ENCODE measurements at places on chromosomes 4 and X.

GRCh38 chr4:169144061-169144600, 126.6 kb downstream of the SH3RF1 start:
- DNase-seq, result no peak

- DNase-seq, result no peak
These were observed 41.7 kb downstream of the ITM2A start for GRCh38 chrX:79325263-79325958.

GRCh38 chrX:41308884-41309647, 24.9 kb upstream of the DDX3X start:
- no peak for DNase-seq

DNA sequence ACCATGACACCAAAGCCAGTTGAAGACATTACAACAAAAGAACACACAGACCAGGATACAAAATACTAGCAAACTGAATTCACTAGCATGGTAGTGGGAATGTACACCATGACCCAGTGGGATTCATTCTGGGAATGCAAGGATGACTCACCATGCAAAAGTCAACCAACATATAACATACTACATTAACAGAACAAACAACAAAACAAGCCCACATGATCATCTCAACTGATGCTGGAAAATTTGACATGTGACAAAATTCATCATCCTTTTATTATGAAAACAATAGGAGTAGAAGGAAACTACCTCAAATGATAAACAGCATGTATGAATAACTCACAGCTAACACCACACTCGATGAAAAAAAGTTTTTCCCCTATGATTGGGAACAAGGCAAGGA, 190.2 kb downstream of the DCLK2 start:
- DNase-seq, result no peak

GRCh38 chr4:78100060-78100459, 42.9 kb downstream of the FRAS1 start:
- no peak for DNase-seq

DNA sequence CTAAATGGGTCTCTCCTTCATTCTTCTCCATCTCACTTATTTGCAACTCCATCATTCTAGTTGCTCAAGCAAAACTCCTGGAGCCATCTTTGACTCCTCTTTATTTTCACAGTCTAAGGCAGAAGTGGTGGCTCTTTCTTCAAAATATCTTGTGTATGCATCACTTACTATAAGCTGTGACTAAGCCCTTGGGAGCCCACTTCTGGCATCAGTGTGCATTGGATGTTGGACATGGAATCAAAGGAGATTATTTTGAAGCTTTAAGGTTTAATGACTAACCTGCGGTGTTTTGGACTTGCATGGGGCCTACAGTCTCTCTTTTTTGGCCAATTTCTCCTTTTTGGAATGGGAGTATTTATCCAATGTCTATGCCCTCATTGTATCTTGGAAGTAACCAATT, 276.8 kb downstream of the SPOCK3 start:
- no peak for DNase-seq

DNA sequence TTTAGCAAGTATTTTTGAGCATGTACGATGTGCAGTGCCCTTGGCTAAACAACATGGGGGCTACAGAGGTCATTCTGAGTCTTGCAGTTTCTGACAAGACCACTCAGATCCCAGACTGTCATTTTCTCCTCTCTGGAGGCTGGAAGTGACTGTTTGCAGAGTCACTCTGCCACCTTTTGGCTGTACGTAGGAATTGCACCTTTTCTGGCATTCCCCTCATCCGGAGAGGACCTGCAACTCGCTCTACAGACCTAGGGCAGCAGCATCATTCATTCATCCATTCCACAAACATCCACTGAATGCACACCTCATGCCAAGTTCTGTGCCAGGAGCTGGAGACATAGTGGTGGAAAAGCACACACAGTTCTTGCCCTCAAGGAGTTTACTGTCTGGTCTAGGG, 160.4 kb upstream of the GPR101 start:
- DNase-seq, result no peak

Measured in CMK (cell line).